Stimulated activated CD4-positive, alpha-beta T cell treated with anti-CD3 and anti-CD28 coated beads, Interleukin-4, amount 100 ng/mL, for 4 hours (primary cell): ENCODE measurements at places on chromosomes 7 and 10.
A peak's percentile ranks its signal among the peaks of the same experiment; 100 is the strongest.

DNA sequence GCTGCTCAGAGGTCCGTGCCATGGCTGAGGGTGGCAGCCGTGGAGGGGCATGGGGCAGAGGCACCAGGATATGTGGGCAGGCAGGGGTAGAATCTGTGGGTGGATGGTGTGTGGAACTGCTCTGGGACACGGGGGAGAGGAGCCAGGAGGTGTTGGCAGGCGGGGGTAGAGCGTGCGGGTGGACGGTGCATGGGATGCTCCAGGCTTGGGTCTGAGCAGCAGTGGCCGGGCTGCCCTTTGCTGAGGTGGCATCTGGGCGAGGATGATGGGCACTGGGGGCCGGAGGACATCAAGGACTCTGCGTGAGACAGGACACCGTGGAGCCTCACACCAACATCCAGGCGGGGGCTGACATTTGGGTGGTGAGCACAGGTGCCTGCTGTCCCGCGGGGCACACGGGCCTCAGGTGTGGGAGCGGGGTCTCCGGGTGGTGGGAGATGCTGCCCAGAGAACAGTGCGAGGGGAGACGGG is 46.2 kb downstream of the JAKMIP3 start:
- no peak for DNase-seq

DNA sequence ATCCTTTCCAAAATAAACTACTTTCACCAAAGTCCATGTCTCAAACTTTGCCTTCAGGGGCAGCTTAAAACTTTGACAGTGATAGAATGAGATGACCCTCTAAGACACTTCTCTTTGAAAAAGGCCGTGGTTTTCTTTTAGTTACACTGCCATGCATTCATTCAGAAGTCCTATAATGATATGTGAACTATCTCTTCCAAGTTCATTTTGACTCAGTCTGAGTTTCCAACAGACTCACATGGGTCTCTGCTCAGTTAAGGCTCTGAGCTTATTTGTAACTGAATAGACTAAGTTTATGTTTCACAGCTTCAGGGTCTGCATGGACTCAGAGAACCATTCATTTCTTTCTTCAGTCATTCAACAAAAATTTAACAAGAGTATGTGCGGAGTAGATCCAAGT is 208.9 kb upstream of the PRSS1 start:
- no peak for DNase-seq

- no peak for DNase-seq
These were observed 63.0 kb upstream of the MGMT start for GRCh38 chr10:129404091-129404490.

DNA sequence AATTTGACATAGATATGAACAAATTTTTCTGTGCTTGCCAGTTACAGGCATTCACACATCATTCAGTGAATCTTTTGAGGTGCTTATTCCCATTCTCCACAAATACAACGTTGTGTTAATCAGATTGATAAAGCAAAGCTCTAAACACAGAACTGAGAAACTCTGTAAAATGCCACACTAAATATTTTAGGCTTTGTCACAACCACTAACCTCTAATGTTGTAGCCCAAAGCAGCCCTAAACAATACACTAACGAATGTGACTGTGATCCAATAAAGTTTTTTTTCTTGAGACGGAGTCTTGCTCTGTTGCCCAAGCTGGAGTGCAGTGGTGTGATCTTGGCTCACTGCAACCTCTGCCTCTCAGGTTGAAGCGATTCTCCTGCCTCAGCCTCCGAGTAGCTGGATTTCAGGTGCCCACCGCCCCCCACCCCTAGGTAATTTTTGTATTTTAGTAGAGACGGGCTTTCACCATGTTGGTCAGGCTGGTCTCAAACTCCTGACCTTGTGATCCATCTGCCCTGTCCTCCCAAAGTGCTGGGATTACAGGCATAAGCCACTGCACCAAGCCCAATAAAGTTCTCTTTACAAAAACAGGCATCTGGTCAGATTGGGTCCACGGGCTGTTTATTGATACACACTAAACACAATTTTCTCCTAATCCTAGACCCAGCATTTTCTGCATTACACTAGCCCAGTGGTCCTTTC is 6.9 kb downstream of the CYCS start:
- no peak for DNase-seq

DNA sequence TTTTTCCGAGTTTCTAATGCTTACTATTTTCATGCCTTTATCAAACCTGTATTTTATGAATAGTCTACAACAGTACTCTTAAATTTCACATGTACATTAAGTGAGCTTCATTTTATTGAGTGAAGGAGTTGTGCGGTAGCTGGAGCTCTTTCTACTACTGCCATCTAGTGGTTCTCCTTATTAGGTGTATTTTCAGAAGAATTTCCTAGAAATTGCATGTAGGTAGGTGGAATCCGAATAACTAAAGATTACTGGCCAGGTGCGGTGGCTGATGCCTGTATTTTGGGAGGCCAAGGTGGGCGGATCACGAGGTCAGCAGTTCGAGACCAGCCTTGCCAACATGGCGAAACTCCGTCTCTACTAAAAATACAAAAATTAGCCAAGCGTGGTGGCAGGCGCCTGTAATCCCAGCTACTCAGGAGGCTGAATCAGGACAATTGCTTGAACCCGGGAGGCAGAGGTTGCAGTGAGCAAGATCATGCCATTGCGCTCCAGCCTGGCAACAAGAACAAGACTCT is 38.3 kb downstream of the LRRC72 start:
- peak; percentile 7 for DNase-seq

GRCh38 chr7:156944876-156945275 is 4.6 kb upstream of the NOM1 start:
- no peak for DNase-seq

DNA sequence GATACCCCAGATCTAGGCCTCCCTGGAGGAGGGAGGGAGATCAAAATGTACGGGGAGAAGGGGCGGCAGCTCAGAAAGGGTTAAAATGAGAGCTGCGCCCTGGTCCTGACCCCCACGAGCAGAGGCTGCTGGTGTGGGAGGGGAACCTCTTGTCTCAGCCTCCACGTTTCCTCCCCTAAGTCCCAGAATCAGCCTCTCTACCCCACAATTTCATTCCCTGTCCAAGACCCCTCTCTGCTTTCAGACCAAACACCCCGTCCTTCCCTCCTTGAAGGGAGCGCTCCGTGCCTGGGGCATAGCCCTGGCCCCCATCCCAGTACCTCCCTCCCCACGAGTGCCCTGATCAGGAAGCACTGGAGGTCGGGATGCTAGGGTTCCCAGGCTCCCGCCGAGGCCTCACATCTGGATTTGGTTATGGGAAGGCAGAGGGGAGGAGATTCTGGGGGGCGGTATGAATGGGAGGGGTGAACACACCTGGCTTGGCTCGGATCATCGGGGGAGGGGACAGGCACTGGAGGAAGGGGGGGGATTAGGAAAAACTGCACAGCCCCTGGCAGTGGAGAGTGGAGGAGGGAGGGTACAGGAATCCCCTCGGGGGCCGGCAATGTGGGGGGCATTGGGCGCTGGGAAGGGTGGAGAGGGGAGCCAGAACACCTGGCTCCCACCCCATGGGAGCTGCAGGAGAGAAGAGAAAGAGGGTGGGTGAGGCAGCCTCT is 2.7 kb downstream of the EPHB4 start:
- DNase-seq, result no peak

GRCh38 chr7:27677912-27678612 is 15.4 kb upstream of the HIBADH start:
- no peak for DNase-seq

DNA sequence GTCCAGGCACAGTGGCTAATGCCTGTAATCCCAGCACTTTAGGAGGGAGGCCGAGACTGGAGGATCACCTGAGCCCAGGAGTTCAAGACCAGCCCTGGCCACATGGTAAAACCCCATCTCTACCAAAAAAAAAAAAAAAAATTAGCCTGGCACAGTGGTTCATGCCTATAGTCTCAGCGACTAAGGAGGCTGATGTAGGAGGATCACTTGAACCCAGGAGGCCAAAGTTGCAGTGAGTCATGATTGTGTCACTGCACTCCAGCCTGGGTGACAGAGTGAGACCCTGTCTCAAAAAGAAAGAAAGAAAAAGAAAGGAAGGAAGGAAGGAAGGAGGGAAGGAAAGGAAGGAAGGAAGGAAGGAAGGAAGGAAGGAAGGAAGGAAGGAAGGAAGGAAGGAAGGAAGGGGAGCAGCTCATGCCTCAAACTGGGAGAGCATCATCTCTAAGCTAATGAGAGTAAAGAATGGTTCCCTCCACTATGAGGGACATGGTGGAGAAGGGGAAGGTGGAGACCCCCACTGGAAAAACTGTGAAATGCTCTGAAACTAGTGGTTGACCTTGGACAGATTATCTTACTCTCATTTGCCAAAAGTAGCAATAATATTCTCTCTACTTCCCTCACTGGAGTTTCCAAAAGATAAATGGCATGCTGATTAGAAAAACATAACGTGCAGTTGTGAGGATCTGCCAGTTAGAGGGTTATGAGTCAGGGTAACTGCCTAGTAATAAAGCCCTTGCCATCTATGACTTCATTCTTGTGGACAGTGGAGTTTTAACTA is 16.8 kb downstream of the GIMAP5 start:
- DNase-seq, result no peak

DNA sequence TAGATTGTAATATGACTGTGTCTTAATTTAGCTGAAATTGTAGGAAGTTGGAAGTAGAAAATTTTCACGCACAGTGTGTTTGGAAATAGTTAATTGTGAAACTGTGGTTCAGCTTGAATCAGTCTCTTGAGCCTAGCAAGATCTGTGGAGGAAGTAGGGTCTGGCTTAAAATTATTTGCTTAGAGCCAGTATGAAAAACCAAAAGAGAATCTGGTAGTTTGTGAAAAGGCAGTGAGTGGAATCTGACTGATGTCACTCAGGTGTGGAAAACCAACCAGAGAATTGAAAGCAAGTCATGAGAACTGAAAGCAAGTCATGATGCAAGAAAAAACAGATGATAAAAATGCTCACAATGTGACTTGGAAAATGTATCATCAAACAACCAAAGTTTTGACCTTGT is 11.5 kb downstream of the LIPJ start:
- no peak for DNase-seq

DNA sequence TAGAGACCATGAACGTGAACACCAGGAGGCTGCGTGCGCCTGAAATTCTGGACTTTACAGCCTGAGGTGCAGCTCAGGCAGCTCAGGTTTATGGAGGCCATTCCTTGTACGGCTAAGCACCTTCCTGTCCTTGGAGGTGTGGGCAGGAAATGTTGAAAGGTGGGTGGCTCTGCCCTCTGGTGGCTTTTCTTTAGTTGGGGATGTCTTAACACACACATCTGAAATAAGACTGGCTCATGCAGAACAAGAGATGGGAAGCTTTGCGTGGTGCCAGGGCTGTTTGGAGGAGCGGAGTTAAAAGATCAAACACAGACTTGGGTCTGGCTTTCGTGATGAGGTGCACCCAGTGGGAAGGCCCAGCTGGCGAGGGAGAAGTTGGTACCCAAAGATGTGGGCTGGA is 64.1 kb downstream of the DOCK1 start:
- no peak for DNase-seq

- peak; percentile 27 for DNase-seq
These were observed 1.8 kb downstream of the GOLGA7B start for GRCh38 chr10:97851341-97852001.

GRCh38 chr7:158751751-158752150 is 47.1 kb upstream of the NCAPG2 start:
- DNase-seq, result no peak

DNA sequence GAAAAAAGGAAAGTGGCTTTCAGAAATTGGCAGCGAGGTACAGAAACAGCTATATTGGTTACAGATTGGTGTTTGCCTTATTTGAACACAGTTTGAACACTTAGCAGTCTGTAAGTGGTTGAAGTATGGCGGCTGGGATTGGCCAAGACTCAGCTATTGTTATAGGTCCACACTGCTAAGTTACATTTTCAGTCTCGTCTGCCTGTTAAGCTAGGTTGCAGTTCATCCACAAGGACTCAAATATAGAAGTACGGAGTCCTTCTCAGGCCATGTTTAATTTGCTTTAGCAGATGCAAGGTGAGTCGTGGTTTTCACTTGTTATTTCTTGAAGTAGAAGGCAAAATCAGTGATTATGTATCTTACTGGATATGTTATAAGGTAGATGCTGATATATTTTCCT is 73.1 kb downstream of the STK31 start:
- DNase-seq, result no peak

GRCh38 chr10:65993451-65993850 is 932.4 kb upstream of the LRRTM3 start:
- no peak for DNase-seq

- no peak for DNase-seq
These were observed 95.7 kb downstream of the SLIT1 start for GRCh38 chr10:97090035-97090434.

- DNase-seq, result no peak
These were observed 21.2 kb downstream of the PRXL2A start for GRCh38 chr10:80429521-80429973.

DNA sequence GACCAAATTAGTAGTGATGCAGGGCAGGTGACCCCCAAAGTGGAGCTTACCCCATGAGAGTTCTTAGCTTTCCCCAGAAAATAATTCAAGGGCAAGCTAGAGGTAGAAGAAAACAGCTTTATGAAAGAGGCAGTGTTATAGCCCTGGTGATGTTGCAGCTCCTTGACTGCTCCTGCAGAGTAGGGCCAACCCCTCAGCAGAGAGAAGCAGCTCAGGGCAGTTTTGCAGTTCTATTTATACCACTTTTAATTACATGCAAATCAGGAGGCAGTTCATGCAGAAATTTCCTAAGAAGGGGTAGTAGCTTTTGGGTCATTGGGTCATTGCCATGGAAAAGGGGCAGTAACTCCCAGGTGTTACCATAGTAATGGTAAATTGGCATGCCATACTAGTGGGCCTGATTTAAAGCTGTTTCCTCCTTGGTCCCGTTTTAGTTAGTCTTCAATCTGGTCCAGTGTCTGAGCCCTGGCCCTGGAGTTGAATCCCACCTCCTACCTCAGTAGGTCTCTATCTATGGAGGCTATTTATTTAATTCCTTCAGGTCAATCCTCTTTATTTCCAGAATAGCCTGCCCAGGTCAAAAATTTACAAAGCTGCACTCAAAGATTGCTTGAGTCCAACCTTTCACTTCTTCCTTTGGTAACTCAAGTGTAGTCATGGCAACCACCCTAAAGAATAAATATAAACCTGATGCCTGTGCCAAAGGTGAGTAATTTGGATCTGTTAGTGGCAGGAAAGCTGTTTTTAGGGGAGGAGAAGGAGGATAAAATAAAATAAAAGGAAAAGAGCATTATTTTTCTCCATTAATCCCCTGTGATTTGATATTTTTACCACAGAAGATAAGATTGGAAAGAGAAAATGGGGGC is 29.5 kb downstream of the PLXDC2 start:
- no peak for DNase-seq

DNA sequence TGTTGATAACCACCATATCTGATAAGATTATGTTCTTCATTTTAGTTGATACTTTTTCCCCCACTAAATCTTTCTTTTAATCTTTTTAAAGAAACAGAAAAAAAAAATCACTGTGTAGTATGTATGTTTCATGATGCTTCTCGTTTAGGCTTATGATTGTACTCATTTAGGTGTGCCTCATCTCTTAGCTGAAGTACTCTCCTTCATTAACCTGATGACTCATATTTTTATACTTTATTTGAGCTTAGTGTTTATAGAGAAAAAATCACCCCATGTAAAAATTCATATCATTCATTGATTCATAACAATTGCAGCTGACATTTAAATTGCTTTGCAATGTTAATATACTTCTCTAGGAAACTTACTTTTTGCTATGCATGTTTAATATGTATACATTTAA is 158.9 kb downstream of the MLLT10 start:
- no peak for DNase-seq
